Stimulated activated CD4-positive, alpha-beta T cell treated with anti-CD3 and anti-CD28 coated beads, Interleukin-12 subunit alpha, Interleukin-12 subunit beta, amount 100 ng/mL, for 4 hours (primary cell): ENCODE measurements at places on chromosomes 12 and 14.

DNA sequence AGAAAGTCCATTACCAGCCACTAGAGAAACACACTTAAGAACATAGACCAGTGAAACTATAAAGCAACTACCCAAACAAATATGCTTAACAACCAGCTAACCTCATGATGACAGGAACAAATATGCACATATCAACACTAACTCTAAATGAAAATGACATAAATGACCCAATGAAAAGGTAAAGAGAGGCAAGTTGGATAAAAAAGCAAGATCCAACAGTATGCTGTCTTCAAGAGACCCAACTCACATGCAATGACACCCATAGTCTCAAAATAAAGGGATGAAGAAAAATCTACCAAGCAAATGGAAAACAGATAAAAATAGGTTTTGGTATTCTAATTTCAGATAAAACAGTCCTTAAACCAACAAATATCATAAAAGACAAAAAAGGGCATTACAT is 77.8 kb downstream of the TMTC3 start:
- DNase-seq, result no peak

GRCh38 chr14:71487941-71488340 is 444.3 kb upstream of the RGS6 start:
- no peak for DNase-seq

DNA sequence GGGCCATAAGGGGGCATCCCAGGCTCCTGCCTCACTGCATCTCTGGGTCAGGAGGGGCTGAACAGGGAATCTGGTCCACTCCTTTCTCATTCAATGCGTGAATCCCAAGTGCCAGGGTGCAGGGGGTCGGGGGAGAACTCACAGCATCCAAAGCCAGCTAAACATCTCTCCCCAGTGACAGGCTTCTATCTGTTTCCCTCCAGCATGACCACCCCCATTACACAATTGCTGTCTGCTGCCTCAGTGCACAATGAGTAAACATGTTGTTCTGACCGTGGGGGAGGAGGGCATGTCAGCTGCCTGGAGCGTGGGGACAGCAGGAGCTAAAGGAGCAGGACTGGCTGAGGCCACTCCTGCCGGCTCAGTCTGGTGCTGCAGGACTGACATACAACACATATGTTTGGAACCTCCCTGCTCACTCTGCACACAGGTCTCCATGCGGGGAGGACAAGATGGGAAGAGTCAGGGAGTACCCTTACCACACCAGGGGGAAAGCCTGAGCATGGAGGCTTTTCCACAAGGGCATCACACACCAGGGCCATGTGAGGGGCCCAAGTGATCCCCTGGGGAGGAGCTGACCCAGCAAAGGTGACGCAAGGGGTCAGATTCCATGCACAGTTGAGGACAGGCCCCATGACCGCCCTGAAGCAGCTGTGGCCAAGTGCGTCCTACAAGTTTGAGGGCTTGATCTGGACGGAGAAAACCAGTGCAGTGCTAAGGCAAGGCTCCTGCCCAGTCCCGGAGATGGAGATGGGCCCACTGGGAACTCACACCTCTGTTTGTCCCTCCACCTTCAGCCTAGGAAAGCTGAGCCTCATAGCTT is 1.4 kb downstream of the TNS2 start:
- DNase-seq, result no peak

GRCh38 chr12:1593174-1594005 is 991 bp downstream of the FBXL14 start:
- DNase-seq, result peak; percentile 47

DNA sequence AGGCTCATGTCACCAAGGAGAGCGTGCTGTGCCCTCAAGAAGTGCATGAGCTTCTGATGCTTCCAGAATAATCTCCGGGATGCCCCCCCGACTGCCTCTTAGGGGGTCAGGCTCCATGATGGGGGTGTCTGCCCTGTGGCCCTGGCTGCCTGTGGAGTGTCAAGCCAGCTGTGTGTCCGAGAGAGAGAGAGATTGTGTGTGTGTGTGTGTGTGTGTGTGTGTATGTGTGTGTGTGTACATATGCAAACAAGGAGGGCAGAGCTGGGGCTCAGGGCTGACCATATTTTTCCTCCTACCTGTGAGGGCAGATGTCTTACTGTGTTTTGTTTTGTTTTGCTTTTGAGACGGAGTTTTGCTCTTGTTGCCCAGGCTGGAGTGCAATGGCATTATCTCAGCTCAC is 5.6 kb upstream of the ALDH2 start:
- no peak for DNase-seq

DNA sequence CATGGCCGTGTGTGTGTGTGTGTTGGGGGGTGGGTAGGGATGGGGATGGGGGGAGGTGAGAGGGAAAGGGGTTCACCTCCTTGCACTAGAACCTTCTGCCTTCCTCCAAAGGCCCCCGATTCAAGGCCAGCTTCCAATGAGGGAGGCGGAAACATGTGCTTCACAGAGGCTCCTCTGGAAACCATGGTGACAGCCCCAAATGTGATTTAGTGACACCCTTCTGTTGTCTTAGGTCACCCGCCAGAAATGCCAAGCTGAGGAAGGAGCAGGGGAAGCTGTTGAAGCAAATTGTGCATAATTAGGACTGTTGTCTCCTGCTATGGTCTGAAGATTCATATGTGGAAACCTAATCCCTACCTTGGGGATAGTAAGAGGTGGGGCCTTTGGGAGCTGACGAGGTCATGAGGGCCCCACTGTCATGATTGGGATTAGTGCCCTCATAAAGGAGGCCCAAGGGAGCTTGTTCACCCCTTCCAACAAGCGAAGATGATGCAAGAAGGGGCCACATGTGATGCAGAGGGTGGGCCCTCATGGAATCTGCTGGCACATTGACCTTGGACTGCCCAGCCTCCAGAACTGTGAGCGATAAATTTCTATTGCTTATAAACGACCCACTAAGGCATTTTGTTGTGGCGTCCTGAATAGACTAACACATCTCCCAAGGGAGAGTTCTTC is 95.2 kb downstream of the AACS start:
- no peak for DNase-seq

- DNase-seq, result no peak
Measured at GRCh38 chr14:34087571-34087970, 136.7 kb upstream of the EGLN3 start.

- DNase-seq, result no peak
Measured at GRCh38 chr14:31842899-31843298, 234.2 kb upstream of the ARHGAP5 start.

DNA sequence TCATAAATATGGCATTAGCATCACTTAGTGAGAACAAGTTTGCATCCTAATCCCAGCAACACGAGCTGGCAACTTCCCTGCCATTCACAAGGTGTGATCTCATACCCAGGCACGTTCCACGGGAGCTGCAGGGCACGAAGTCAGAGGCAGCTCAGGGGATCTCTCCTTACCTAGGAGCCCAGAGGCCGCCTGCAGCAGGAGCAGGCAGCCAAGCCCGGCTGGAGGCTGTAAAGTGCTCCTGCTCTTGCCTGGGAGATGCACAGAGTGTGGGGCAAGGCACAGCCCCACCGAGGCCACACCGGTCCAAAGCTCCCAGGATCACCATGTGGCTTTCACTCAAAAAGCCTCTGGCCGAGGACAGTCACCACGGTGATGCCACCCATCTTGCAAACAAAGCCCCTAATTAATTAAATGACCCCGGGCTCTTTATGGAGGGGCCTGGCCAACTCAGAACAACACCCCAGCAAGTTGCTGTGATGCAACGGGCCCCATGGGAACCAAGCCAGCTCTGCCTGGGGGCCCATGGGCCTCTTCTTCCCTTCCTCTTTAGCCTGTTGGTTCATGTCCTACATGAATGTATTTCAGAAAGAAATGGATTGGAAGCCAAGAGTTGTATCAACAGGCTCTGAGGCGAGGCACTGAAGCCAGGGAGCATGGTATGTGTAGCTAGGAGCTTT is 26.5 kb downstream of the NUAK1 start:
- DNase-seq, result no peak

GRCh38 chr12:40168001-40168400 is 56.8 kb upstream of the LRRK2 start:
- no peak for DNase-seq

DNA sequence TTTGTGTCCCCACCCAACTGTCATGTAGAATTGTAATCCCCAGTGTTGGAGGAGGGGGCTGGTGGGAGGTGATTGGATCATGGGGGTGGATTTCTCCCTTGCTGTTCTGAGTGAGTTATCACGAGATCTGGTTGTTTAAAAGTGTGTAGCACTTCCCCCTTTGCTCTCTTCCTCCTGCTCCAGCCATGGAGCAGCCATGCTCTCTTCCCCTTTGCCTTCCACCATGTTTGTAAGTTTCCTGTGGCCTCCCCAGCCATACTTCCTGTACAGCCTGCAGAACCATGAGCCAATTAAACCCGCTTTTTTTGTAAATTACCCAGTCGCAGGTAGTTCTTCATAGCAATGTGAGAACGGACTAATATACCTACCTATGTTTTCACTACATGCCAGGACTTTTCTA is 2.6 kb upstream of the POC1B start:
- DNase-seq, result no peak

GRCh38 chr12:6423267-6424007 is 21.3 kb upstream of the CD27 start:
- DNase-seq, result peak; percentile 58

GRCh38 chr14:79077096-79077495 is 906.9 kb downstream of the NRXN3 start:
- no peak for DNase-seq

GRCh38 chr12:12432364-12432763 is 75.5 kb downstream of the BORCS5 start:
- no peak for DNase-seq

- DNase-seq, result no peak
Measured at GRCh38 chr12:40565029-40565633, 127.1 kb upstream of the CNTN1 start.
